ENCODE measurements at places on chromosomes 4 and X.

GRCh38 chr4:94758700-94759399 lies 1.1 kb downstream of the BMPR1B start:
- DNase-seq: no peak

DNA sequence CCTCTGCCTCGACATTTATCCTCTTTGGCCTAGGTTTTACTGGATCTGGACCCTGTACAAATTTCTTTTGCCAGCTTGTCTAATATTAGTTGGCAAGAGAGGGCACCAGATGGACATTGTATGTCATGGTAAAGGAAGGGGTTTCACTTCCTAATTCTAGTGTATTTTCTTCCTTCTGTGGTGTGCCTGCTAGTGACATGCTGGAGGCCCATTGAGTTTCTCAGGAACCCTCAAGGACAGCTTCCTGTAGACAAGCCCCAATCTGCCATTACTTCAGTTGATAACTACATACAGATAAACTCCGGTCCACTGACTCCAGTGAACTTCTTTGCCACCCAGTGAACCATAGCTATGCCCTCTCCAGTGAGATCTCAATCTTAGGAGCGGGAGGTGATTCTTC lies 116.9 kb downstream of the STPG2 start:
- no peak for DNase-seq

GRCh38 chr4:185165605-185166063 lies 22.6 kb downstream of the SLC25A4 start:
- no peak for DNase-seq

- DNase-seq: no peak
Measured at GRCh38 chr4:6990661-6991060, 52.5 kb upstream of the TADA2B start.

- no peak for DNase-seq
Measured at GRCh38 chr4:151614561-151614960, 146.2 kb downstream of the GATB start.

DNA sequence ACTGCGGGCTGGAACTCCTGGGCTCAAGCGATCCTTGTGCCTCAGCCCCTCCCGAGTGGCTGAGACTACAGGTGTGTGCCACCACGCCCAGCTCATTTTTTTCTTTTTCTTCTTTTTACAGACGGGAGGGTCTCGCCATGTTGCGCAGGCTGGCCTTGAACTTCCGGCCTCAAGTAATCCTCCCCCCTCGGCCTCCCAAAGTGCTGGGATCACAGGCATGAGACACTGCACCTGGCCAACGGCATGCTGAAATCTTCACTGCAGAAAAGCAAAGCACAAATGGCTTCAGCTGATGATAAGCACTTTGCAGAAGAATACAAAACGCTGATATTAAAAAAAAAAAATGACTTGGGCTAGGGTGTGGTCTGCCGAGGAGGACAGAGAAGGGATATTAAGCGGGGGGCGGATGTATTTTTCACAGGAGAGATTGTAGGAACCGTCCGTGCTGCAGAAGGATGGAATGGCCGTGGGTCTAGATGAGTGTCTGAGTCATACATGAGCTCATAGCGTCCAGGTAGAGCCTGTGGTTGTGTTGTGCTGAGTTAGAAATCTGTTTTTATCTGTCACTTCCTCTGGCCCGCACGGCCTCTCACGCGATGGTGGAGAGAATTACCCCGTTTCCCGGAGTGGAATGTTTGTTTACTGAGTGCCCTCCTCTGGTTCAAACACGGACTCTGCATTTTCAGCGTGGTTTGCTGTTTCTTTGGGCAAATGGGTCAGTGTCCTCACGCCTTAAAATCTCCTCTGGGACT lies 8.5 kb upstream of the AKAP17A start:
- no peak for DNase-seq

- no peak for DNase-seq
Measured at GRCh38 chr4:84481860-84482245, 17.2 kb downstream of the NKX6-1 start.

DNA sequence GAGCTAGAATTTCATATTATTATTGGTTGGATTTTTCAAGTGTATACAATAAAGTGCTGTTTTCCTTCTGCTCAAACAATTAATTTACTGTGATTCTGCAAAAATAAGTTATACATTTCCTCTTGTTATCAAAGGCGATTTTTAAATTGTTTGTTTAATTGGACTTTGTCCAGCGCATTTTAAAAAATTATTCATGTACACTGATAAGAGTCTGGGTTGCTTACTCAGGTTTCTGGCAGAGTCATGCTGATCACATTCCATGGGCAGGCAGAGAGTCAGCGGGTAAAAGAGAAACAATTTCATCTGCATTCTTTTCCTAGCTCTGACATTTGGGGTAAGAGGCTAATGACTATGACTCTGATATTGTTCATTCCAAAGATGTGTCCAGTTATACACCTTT lies 8.9 kb downstream of the FAT4 start:
- DNase-seq: no peak

DNA sequence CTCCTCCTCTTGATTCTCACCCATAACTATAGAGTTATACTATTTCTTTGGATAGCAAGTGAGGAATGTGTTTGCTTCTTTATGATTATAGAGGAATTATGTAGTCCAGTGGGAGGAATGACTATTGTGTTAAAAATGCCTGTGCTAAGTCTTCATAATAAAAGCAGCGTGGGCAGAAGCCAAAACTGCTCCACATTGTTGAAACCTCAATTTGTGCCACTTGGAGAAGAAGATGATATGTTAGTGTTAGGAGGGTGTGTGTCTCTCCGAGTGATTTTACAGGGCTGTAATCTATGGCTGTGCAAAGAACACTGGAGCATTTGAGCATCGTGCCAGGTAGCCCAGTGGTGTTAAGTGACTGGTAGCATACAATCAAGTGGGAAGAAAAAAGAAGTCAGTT lies 74.3 kb downstream of the FRAS1 start:
- DNase-seq: no peak

DNA sequence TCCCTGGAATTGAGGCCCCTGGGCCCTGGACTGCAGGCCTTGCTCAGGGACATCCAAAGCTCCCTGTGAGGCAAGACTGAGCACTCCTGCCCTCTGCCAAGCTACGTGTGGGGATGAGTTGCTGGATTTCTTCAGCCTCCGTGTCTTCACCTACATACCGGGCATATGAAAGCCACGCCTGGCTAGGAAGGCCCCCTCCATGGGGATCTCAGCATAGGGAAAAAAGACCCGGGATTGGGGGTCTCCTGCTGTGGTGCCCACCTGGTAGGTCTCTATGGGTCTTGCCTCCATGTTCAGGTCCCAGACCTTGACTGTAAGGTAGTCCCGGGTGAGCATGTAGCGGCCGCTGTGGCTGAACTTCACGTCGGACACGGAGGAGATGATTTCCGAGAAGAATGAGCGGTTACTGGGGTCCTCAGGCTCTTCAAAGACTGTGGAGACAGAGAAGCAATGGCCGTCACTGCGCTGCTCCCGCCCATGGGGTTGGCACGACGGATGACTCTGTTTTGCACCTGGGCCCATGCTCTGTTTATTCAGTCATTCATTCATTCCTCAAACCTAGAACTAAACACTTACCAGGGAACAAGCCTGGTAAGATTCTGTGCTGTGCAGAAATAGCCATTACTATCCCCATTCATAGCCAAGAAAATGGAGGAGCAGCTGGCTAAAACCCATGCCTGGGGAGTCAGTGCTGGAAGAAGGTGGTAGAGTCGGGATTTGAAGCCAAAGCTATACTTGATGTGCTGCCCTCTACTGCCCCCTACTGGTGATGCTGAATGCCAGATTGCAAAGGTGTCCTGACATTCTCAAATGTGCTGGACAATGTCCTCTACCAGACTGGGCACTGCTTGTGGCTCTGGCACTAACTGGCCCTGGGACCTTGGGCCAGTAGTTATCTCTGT lies 63.9 kb downstream of the WFS1 start:
- no peak for DNase-seq

DNA sequence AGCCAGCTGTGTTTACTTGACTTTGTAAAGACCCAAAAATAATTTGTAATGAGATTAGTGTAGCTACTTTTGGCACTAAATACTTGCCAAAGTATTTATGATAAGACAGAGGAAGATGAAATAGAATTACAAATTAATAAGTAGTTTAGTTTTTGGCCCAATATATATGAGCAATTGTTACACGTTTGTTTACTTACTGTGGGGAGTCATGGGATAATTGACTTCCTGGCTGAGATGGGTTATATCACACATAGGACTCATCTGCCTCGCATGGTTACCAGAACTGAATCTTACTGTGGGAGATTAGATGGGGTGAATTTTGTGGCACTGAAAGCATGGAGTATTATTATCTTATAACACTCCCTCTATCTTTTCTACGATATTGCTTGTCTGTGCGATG lies 66.6 kb downstream of the INTS12 start:
- DNase-seq: no peak

GRCh38 chr4:127631420-127631819 lies 1.3 kb upstream of the INTU start:
- no peak for DNase-seq

DNA sequence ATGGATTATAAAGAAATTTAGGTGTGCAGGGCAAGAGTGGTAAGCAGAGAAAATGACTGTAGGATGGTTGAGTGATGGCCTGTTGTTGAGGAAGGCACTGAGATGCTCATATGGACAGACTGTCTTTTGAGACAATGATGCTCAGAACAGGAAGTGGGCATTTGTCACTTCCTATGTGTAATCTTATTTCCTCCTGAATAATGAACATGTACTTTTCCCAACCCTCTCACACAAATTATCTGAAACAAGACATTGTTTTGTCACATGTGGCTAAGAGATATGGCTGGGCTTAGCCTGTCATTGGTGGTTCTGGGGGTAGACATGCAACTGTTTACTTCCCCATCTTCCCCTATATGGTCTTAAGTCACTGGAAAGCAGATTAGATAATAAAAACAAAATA lies 240.5 kb downstream of the CFAP47 start:
- no peak for DNase-seq

DNA sequence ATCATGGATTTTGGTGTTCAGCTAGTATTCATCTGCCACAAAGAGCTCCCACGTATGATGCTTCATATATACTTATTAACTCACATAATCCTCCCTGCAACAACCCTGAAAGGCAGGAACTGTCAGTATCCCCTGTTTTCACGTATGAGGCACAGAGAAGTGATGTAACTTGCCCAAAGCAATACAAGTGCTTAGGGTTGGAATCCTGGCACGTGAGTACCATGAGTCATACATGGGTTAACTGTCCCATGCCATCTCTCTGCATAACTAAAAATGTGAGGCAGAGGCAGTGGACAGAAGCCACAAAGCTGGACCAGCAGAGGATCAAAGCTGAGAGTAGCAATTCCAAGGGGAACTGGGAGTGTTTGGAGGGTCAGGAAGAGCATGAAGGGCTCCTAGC lies 35.7 kb upstream of the EGFL6 start:
- no peak for DNase-seq

- no peak for DNase-seq
Measured at GRCh38 chr4:169795585-169795984, 37.8 kb upstream of the HPF1 start.

DNA sequence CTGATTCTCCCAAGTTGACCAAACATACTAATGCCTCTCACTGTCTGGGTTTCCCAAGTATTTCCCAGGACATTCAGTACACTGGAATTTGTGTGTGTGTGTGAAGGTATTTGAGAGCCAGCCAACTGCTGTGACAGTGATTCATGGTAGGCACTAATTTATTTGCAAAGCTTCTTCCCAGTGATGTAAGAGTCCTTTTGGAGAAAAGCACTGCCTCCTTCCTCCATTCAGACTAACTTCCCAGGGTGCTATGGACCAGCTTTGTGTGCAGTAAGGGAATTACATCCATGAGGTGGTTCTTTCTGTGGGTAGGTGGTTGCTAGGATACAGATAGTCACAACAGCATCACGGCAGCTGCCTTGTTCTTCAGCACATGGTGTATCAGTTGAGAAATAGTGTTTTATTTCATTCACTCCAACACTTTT lies 8.7 kb downstream of the EGF start:
- DNase-seq: no peak

DNA sequence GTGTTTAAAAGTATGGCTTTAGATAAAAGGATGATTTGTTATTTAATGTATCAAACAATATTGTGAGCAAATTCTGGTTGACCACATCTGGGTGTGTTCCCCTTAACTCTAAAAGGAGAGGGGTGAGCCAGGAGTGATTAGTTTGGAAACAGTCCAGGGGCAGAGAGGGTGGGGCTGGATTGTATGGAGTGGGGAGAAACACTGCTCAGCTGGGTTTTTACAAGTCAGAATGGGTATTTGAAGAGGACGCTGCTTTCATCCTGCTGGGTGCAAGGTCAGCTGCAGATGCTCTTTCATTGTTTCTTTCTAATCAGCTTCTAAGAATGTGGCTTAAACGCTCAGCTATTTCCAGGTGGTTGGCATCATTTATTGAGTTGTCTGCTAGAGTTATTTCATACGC lies 82.8 kb upstream of the LIMCH1 start:
- no peak for DNase-seq

DNA sequence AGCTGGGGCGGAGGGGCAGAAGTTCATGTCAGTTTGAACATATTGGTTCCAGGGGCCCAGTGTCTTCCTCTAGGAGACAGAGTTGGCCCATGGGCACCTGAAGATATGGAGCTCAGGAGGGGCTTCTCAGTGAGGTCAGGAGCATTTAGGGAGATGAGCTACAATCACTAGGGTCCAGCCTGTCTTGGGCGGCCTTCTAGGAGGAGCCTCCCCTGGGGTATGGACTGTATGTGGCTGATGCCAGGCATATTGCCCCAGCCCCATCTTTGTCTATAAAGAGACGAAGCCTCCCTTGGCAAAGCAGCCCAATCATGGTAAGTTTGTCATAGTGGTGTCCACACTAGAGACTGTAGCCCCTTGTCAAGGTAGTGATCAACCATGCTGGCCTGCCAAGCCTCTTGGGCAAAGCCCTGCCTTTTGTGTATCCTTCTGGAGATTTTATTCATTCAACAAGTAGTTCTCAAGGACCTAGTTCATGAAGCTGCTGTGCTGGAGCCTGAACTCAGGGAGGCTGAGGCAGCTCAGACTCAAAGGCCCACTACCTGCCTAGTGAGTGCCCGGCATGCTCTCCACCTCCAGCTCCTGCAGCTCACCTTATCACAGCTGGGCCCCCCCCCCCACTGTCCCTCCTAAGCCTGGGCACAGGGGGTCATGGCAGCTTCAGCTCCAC lies 5.4 kb upstream of the CNGA2 start:
- no peak for DNase-seq

GRCh38 chr4:61984260-61984909 lies 784.3 kb downstream of the ADGRL3 start:
- DNase-seq: no peak

DNA sequence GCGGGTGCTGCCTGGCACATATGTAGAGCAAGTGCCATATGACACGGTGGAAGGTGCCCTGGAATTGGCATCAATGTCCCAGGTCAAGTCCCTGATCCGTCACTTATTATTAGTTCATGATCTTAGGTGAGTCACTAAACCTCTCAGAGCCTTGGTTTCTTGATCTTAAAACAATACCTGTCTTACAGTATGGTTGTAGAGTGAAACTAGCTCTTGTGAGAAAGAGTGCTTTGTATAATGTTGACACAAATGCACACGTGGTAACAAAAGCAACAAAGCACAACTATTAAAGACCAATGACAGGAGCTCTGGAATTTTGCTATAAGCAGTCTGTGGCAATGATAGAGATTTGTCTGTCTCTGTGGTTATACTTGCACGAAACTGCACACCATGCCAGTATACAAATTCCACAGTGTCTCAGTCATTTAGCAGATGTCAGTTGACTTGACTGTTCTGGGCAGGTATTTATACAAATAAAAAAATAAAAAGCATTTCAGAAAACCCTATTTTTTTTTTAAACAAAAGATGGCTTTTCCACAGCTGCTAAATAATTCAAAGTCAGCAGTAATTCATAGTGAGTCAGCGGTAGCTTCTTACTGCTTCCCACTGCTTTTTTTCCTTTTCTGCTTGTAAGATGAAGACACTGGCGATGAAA lies 19.7 kb upstream of the ACSL1 start:
- DNase-seq: no peak

GRCh38 chr4:104352211-104352610 lies 142.5 kb downstream of the CXXC4 start:
- no peak for DNase-seq

GRCh38 chr4:136540747-136541146 lies 991.5 kb downstream of the PCDH18 start:
- DNase-seq: no peak
